Urinary bladder (tissue), 4 donors: ENCODE measurements at places on chromosomes 16 and 17. TPM values are rescaled to one million over a fixed set of nuclear protein-coding genes. Genes with fewer than 3 reads are reported as not detected.

Gene CRYBA1
- polyA plus RNA-seq: not detected

Gene CCL1
- not detected for polyA plus RNA-seq

Gene LDHD
- polyA plus RNA-seq: 4.6 TPM

Gene KRT33B
- polyA plus RNA-seq: not detected

Gene MMP25
- 0.82 TPM for polyA plus RNA-seq

Gene CES2
- polyA plus RNA-seq: 32.5 TPM

Gene TBX6
- 2.2 TPM for polyA plus RNA-seq

Gene CHST5
- polyA plus RNA-seq: 0.09 TPM

Gene TNFRSF13B
- polyA plus RNA-seq: 0.10 TPM

Gene DRC3
- 1.6 TPM for polyA plus RNA-seq

Gene EFCAB13
- polyA plus RNA-seq: 1.4 TPM

Gene ZNF205
- polyA plus RNA-seq: 16.4 TPM

Gene GNGT2
- 4.7 TPM for polyA plus RNA-seq

Gene PLCD3
- 84.1 TPM for polyA plus RNA-seq

Gene KRT31
- polyA plus RNA-seq: not detected

Gene TNFSF13
- polyA plus RNA-seq: 22.3 TPM

Gene KRT33A
- not detected for polyA plus RNA-seq

Gene TBC1D3C
- 1.9 TPM for polyA plus RNA-seq

Gene CBX8
- polyA plus RNA-seq: 3.6 TPM

Gene ZNF385C
- polyA plus RNA-seq: 0.65 TPM

Gene AATK
- polyA plus RNA-seq: 9.2 TPM

Gene ITGA2B
- polyA plus RNA-seq: 0.56 TPM

Gene SOX8
- 2.7 TPM for polyA plus RNA-seq

Gene ZNF423
- polyA plus RNA-seq: 6.4 TPM

Gene ITGB3
- polyA plus RNA-seq: 19.2 TPM

Gene EVI2A
- 7.8 TPM for polyA plus RNA-seq

Gene GALR2
- polyA plus RNA-seq: 0.09 TPM

Gene LHX1
- not detected for polyA plus RNA-seq

Gene CFAP97D1
- polyA plus RNA-seq: 0.05 TPM

Gene PMFBP1
- polyA plus RNA-seq: 0.84 TPM

Gene NACA2
- not detected for polyA plus RNA-seq

Gene RRAD
- polyA plus RNA-seq: 26.1 TPM

Gene CMTM2
- polyA plus RNA-seq: not detected

Gene HYDIN
- 0.15 TPM for polyA plus RNA-seq

Gene SPATA22
- polyA plus RNA-seq: 0.23 TPM

Gene PIMREG
- polyA plus RNA-seq: 0.41 TPM

Gene PTX4
- polyA plus RNA-seq: 0.10 TPM

Gene KRTAP4-6
- polyA plus RNA-seq: not detected

Gene SYNGR3
- 1.8 TPM for polyA plus RNA-seq
